Ascending aorta (tissue), 2 donors: ENCODE measurements at places on chromosomes 2 and 18.

GRCh38 chr2:99634234-99634633 lies 144.4 kb upstream of the REV1 start:
- no peak for DNase-seq

- no peak for DNase-seq
These were observed 190.3 kb downstream of the IRS1 start for GRCh38 chr2:226609366-226609765.

DNA sequence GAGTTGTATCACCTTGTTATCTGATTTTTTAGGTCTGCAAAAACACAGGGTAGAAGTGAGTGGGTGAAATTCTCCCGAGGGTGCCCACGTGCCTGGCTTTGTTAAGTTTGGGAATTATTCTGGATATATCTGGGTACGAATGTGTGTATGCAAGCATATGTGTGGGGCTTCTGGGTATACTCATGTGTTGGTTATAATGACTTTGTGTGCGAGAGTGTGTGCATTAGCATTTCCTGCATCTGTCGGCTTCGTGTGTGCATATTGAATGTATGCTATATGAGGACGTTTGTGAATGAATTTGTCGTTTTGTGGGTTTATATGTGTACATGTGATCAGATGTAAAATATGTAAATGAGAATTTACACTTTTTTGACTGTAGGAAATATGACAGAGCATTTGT lies 13.8 kb upstream of the DNAJC27 start:
- no peak for DNase-seq

DNA sequence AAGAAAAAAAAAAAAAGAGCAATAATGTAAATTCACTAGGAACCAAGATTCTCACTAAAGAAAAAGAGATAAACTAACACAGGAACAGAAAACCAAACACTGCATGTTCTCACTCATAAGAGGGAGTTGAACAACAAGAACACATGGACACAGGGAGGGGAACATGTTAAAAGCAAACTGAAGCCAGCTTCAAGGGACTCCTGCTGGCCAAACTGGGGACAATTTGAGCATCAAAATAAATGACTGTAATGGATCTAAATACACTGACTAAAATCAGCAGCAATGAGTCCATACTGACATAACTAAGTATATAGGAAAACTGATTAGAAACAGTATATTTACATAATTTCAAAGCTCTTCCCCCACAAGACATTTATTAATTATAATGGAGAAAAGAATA lies 73.0 kb downstream of the FARSB start:
- no peak for DNase-seq

DNA sequence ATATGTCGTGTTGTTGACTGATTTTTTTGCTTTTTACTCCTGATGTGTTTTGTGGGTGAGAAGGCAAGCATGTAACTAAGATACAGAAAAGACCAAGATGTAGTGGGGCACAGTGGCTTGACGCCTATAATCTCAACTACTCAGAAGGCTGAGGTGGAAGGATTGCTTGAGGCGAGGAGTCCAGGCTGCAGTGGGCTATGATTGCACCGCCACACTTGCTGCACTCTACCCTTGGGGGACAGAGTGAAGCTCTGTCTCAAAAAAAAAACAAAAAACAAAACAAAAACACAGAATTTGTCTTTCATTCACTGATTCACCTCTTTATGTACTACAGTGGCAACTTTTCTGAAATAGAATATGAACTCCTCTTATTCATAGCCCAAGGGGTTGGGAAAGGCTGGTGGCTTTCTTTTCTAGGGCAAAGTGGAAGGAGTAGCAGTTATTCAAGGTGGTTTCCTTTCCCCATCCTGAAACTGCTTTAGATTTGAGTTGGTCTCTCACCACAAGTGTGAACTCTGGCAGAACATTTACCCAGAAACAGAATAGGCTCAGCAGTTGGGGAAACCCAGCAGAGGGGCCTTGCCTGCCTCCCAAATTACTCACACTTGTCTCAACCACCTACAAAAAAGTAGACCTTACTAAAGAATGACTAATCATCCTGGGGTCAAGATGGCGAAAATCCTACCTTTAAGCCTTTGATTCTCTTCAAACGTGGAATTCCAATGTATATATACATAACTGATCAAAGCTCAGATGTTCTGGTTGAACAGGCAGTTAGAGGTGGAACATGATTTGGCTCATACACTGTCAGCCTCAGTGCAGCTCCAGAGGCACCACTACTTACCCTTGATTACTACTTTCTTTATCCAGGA lies 6.5 kb downstream of the TANK start:
- no peak for DNase-seq
